ENCODE measurements at places on chromosomes 5 and 9.

DNA sequence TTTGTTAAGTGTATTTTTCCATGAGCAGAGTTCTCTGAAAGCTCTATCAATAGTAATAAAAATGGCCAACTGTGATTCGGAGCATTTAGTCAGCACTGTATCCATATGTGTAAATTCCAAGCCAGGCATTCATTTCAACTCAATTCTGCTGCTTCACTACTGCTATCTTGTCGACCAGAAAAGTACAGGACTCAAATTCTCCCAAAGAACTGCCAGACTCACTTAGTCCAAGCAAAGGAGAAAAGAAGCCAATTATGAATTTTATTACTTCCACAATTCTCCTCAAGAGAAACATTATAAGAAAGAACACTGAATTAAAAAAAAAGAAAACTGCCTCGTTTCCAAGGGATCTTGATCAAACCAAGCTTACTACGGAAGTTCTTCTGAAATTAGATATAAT lies 906.3 kb upstream of the DMAC1 start:
- no peak for DNase-seq

DNA sequence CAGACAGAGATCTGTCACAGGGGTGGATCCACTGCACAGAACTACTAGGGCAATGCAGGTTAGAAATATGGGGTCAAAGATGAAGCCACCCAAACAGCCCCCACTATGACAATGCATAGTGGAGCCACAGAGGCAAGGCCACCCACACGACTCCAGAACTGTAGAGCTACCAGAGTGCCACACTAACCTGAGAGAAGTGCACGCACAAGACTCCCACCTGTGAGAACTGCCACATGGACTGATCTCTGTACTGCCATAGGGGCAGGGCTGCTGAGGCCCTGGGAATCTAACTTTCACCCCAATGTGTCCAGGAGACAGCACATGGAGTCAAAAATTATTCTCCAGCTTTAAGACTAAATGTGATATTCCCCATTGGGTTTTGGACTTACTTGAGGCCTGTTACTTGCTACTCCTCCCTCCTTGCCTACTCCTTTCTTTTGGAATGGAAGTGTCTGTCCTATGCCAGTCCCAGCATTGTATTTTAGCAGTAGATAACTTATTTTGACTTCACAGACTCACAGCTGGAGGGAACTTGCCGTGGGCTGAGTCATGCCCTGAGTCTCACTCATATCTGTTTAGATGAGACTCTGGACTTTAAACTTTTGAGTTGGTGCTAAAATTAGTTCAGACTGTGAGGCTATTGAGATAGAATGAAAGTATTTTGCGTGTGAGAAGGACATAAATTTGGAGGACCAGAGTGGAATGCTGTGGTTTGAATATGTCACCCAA lies 853.3 kb downstream of the MAT2B start:
- DNase-seq, result no peak

- no peak for DNase-seq
Observed at GRCh38 chr5:113221294-113222176, 213.3 kb downstream of the TSSK1B start.

GRCh38 chr5:150227036-150227435 lies 37.2 kb downstream of the SLC6A7 start:
- no peak for DNase-seq

DNA sequence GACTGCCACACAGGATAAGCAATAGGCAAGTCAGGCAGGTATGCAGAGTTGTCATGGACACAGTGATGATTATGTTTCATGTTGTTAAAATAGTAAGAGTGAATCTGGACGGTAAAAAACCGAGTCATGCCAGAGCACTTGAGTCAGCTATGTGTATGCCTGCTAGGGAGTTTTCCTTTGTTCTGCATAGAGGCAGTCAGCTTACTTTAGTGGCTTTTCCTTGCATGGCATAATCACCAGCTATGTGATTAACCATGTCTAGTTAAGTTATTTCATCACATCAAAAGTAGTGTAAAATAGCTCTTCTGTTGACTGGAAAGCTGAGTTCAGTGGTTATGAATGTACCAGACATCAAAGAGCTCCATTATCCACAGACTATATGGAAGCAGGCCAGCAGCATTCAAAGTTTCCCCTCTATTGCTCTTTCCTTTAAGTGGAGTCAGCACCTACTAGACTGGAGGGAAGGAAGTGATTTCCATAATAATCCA lies 989.8 kb downstream of the TLE1 start:
- no peak for DNase-seq

DNA sequence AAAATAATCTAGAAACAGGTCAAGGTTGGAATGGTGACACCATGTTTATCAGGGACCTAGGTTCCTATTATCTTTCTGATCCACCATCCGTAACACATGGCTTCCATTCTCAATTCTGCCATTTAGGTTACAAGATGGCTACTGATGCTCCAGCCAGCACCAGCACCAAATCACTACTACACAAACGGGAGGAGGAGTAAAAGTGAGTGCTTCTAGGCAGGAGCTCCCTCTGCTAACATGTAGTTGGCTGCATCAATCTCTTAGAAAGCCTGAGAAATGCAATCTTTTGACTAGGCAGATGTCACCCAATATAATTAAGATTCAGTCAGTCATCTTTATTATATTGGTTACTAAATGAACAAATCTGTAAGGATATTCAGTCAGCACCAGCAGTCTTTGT lies 515.9 kb downstream of the RAB3C start:
- no peak for DNase-seq

DNA sequence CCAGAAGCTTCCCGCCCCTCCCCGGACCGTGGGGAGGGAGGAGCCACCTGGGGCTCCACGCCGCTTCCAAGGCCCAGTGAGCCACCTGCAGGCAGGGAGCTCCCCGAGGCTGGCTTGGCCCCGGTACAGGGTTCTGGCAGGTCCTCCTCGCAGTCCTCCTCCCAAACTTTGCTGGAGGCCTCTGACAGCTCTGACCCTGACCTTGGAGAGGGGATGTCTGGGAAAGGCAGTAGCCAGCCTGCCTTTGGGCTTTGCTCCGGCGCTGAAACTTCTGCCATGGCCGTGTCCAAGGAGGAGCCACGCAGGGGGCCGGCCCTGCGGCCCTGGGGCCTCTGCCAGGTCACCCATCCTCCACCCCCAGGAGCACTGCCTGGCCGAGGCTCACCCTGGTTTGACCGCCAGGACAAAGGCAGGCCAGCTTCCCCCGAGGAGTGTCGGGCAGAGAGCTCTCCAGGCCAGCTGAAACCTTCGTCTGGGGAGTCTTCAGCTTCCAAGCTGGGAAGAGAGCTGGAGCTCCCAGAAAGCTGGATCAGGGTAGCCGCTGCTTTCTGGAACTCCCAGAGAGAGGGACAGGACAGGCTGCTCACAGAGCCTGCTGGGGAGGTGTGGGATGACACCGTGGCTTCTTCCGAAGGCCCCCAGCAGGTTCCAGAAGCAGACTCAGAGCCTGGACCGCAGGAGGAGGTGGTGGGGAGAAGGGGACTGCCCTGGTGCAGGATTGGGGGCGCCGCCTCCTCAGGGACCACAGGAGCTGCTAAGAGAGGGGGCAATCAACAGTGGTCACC lies 9.0 kb upstream of the QSOX2 start:
- DNase-seq, result no peak

- DNase-seq, result no peak
Observed at GRCh38 chr5:90015584-90016018, 394.0 kb downstream of the CETN3 start.

DNA sequence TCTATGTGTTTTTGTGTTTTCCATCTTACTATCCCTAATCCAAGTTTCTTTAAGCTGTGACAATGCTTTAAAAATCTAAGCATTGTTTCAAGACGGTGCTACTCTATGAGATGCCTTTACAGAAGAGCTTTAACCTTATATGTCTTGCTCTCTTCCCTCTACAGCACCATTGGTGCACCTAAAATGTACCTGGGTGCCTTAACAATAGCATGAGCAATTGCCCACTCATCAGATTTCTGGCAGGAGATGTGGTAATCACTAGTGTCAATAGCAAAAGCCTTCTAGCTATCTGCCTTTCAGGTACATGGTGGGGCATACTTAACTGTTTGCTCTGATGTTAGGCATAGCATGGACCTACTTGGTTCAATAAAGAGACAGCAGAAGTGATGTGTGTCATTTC lies 222.3 kb upstream of the KIF2A start:
- DNase-seq, result no peak

DNA sequence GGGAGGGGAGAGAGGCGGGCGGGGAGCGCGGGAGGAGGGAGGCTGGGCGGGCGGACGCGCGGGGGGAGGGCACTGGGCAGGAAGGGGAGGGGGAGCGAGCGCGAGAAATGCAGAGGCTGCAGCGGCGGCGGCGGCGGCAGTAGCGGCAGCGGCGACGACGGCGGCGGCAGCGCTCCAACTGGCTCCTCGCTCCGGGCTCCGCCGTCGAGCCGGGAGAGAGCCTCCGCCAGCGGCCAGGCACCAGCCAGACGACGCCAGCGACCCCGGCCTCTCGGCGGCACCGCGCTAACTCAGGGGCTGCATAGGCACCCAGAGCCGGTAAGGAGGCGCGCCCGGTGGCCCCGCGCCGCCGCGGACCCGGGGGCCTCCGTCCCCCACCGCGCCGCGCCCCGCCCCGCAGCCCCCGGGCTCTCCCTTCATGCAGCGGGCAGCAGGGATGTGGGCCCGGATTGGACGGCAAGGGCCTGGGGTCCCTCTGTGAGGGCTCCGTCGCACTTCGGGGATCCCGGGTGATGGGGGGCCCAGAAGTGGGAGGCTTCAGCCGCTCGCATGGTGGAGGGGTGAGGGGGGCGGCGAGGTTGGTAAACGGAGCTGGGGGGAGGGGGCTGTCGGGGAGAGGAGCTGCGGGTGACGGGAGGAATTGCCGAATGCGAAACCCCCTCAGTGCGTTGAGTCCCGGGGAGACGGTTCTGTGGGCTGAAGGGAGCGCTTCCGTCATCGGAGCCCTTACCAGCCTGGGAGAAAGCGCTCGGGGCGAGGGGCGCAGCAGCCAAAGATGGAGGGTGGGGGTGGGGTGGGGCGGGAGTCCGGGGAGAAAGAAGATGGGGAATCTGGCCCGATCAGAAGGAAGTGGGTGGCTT lies at the start of gene BASP1:
Gene BASP1 (plus strand): TSS at position 139 of the 860 bp plus-strand sequence. CDS start 57,586 bp downstream, outside the sequence.
- DNase-seq, result peak; percentile 9

DNA sequence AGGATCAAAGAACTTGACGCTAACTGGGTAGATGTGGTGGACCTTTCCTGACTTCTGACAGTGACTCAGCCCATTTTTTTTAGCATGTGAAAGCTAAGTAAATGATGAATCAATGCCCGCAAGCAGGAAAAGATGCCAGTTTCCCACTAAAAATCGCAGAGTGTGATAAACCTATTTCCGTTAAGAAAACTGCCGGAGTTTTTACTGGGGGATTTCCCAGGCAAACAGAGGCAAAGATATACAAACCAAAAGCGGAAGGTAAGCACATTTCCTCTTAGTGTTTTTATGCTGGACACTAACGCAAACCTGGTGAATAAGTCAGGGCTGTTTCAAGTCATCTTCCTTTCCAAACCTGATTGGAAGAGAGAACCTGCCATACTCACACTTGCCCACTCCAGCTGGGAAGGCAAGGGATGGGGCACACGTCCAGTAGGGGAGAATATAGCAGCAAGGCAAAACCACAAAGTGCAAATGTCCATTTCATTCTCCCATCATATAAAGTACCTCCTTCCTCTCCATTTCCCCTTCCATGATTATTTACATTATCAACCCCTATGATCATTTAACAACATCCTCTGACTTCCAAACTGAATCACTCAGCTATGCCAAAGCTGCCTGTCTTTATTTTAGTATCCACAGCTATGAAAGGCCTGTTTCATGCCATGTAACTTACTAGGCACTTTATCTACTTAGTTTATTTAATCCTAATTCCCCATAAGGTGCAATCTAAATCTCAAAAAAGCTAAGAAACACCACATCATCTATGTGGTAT lies 349.7 kb upstream of the RFX3 start:
- DNase-seq, result no peak

- no peak for DNase-seq
Observed at GRCh38 chr5:74020503-74020902, 394.5 kb downstream of the ARHGEF28 start.

DNA sequence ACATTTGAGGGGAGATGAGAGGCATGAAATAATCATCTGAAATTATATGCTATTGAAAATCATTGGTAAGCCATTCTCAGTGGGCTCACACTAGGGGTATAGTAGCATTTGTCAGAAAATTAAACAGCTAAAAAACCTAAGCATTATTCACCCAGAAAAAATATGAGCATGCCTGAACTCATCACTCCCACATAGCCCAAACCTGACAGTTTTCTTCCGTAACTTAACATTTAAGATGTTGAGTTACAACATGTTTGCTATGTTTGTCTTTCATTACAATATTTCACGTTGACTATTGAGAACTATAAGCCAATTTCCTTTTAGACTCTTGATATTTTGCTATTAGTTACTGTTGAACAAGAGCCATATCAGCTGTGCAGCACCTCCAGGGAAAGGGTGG lies 23.5 kb upstream of the GHR start:
- no peak for DNase-seq

DNA sequence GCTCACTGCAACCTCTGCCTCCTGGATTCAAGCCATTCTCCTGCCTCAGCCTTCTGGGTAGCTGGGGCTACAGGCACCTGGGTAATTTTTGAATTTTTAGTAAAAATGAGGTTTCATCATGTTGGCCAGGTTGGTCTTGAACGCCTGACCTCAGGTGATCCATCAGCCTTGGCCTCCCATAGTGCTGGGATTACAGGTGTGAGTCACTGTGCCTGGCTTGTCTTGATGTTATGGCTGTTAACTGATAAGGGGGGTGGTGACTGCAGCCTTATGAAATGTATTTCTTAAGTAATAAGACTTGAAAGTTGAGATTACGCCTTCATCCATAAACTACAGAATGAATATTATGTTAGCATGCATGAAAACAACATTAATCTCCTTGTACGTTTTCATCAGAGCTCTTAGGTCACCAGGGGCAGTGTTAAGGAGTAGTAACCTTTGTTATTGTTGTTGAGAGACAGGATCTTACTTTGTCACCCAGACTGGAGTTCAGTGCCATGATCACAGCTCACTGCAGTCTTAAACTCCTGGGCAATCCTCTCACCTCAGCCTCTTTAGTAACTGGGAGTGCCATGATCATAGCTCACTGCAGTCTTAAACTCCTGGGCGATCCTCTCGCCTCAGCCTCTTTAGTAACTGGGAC lies 148.3 kb downstream of the ATP10B start:
- no peak for DNase-seq

GRCh38 chr9:99037769-99038483 lies 67.0 kb upstream of the TGFBR1 start:
- no peak for DNase-seq

- no peak for DNase-seq
Observed at GRCh38 chr5:180720486-180720885, 19.4 kb downstream of the OR2Y1 start.

GRCh38 chr5:108543486-108543885 lies 161.6 kb upstream of the FBXL17 start:
- no peak for DNase-seq

- no peak for DNase-seq
Observed at GRCh38 chr5:84650429-84650828, 265.7 kb upstream of the EDIL3 start.

Data from stimulated activated CD4-positive, alpha-beta T cell treated with anti-CD3 and anti-CD28 coated beads, Interleukin-1b, Interleukin-23, amount 100 ng/mL, for 1 hour (primary cell).